ENCODE measurements at places on chromosomes 7 and 10. TPM values are rescaled to one million over a fixed set of nuclear protein-coding genes. Genes with fewer than 3 reads are reported as not detected.

Gene PRXL2A
- 4.9 TPM for total RNA-seq

Gene NUTM2E
- total RNA-seq: under 0.01 TPM

Gene AMPH
- 3.4 TPM for total RNA-seq

Gene EGFR
- total RNA-seq: 24.2 TPM

Gene PPP1R17
- not detected for total RNA-seq

Gene FAM13C
- total RNA-seq: 0.85 TPM

Gene CACNB2
- total RNA-seq: 9.0 TPM

Gene ITIH5
- 3.0 TPM for total RNA-seq

Gene RBP4
- not detected for total RNA-seq

Gene SUPV3L1
- 38.5 TPM for total RNA-seq

Gene RHBDD2
- 30.2 TPM for total RNA-seq

Gene RPA3
- total RNA-seq: 21.9 TPM

Gene BHLHA15
- 0.37 TPM for total RNA-seq

Gene CLEC5A
- not detected for total RNA-seq

Gene WNT16
- total RNA-seq: 0.14 TPM

Gene PON2
- 42.0 TPM for total RNA-seq

Gene CTAGE8
- total RNA-seq: 0.28 TPM

Gene ADIRF
- total RNA-seq: 110 TPM

Gene CALHM1
- not detected for total RNA-seq

Gene CAMK1D
- 6.3 TPM for total RNA-seq

Gene IFIT1B
- total RNA-seq: not detected

Gene EVX1
- total RNA-seq: under 0.01 TPM

Gene NPFFR1
- not detected for total RNA-seq

Gene OR2A42
- total RNA-seq: not detected

Gene PRPS1L1
- 0.09 TPM for total RNA-seq
